ENCODE measurements at places on chromosomes 7 and 10.
A peak's percentile ranks its signal among the peaks of the same experiment; 100 is the strongest.

- DNase-seq = no peak
These were observed 31.7 kb downstream of the MKX start for GRCh38 chr10:27713941-27714340.

GRCh38 chr7:132757783-132758182 is 181.5 kb upstream of the PLXNA4 start:
- no peak for DNase-seq

DNA sequence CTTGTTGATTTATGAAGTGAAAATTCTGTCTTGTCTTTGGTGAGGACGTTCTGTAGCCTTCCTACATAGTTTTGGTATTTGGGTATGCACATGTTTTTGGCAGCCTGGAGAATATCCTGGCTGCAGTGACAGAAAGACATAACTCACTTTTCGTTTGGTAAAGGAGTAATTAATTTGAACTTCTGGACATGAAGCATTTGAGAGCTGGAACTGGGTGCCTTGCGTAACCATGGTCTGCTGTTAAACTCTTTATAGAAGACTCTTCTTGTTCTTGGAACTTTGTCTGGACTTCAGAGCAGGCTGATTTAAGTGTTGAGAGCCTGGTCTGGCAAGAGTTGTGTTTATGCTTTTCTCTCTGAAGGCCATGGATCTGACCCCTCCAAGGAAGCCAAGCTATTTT is 231.3 kb downstream of the LRMDA start:
- no peak for DNase-seq

DNA sequence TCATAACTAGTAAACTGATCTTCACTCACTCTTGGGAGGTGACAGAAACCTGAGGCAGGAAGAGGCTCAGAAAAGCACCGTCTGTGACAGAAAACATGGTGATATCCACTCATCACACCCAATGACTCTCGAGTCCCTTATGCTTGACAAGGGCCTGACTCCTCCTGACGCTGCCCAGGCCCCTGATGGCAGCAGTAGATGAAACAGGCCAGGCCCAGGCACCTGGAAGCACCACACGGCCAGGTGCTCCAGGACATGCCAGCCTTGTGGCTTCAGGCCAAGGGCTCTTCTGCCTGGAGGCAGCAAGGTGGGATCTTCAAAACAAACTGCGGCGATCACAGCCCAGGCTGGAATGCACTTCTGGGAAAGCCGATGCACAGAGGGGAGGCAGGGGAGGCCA is 89.3 kb downstream of the MAD1L1 start:
- no peak for DNase-seq

GRCh38 chr10:104119996-104120395 is 2.0 kb upstream of the SFR1 start:
- DNase-seq = no peak

DNA sequence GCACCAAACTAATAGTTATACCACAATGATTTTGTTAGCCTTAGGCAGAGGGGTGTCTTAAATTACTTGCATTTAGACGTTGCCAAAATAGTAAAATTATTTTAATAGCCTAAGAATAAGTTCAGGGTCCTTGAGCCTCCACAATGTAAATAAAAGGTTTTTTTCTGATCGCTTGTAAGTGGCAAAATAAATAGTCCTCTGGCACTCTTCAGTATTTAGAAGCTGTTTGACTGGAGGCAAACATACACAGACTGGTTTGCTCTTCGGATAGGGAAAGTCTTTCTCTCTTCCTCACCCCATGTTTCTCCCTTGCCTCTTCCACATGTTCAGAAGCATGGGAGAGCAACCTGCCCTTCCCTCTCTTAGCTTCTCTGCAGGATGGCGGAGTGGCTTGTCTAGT is 49.5 kb upstream of the FAM180A start:
- no peak for DNase-seq

DNA sequence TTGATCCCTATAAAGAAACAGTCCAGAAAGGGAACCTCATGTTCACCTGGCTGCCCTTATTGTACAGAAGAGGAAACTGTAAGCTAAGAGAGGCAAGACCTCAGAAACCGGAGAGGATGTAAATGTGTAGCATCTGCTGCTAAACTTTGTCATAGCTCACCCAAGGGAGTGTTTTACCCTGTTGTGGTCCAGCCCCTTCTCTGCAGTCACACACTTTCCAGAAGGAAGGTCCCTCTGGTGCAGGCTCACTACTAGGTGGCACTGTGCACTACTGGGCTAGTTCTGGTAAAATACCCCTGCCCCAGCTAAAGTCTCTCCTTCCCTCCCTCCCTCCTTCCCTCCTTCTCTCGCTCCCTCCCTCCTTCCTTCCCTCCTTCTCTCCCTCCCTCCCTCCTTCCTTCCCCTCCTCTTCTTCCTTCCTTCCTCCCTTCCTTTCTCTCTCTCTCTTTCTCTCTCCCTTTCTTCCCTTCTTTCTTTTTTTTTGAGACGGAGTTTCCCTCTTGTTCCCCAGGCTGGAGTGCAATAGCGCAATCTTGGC is 42.5 kb upstream of the LCOR start:
- no peak for DNase-seq

DNA sequence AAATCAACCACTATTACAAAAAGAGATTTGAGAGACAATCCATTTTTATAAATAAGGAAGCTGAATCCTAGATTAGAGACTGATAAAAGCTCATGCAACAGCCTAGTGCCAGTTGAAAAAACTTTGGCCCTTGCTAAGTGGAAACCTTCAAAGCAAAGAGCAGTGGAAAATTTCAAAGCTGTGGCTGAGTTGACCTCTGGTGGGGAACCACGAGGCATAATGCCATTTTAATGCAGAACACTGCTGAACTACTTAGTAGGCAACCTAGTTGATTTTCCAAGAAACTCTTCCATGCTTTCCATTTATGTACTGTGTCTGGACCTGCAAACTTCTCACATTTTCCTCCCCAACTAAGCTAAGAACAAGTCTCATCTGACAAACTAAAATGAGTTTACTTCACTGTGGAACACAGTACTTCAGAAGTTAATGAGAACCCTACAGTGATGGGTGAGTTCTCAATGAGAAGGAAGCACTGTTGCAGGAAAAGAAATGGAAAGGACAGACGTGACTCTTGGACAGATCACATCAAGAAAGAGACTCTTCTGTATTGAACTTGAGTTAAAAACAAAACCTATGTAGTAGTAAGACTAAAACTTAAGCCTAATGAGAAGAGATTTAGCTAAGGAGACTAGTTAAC is 19.5 kb downstream of the FZD9 start:
- DNase-seq = no peak

- DNase-seq = no peak
These were observed 149.7 kb downstream of the WNT2 start for GRCh38 chr7:117173035-117173770.

- peak; percentile 5 for DNase-seq
These were observed 202.6 kb upstream of the FOXK1 start for GRCh38 chr7:4479367-4480039.

DNA sequence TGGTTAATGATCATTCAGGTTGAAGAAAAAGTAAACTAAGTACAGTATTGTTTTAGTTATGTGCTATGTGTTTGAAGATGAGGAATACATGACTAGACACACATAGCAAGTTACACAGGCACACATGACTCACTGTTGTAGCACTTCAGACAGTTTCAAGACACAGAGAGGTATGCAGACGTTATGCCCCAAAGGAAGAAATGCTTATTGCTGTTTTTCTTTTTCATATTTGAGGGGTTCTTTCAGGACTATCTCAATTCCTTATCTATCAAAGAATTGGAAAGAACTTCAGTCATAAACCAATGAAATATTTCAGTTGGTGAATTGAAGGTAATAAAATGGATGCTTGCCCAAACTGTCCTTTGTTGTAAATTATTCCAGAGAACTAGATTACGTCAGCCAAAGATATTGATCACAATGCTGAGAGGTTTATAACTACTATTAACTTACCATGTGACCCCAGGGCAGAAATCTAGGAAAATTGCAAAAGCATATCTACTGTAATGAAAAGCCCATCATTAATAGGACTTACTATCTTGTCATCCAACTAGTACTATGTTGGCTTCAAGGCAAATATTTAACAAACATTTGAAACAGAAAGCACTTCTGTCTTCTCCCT is 61.2 kb upstream of the CAPZA2 start:
- no peak for DNase-seq

DNA sequence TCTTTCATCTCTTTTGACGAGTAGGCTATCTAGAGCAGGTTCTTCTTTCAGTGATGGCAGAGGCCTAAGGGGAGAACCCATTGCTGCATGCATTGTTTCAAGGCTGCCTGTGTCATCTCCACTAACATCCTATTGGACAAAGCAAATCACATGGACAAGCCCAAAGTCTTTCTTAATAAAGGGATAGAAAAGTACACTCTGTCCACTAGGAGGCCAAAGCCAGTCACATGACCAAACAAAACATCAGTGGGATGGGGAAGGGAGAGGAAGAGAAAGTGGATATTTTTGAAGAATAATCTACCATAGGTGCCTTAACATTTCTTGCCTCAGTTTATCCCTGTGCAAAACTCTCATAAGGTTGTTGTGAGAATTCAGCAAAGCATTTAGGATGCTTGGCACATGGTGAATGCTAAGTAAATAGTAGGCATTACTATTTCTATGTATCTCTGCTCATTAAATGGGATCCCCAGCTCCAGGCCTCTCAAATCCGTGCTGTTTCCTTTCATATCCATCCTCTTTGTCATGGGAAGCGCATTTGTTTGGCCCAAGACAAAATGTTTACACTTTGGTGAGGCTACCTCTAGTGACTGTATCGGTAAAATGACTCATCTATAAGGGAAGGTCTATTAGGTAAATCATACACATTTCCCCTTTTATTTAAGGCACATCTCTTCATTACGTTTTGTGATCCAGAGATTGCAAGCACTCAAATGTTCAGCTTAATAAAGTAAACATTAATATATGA is 16.7 kb upstream of the CADPS2 start:
- no peak for DNase-seq

Measured in stimulated activated naive CD8-positive, alpha-beta T cell treated with anti-CD3 and anti-CD28 coated beads, Interleukin-15, Interleukin-2, amounts not matched to agents 100 U/mL and 50 U/mL, for 24 hours (primary cell).